Neuronal stem cell (in vitro differentiated cells): ENCODE measurements at places on chromosomes 3 and 15.
A peak's percentile ranks its signal among the peaks of the same experiment; 100 is the strongest.

DNA sequence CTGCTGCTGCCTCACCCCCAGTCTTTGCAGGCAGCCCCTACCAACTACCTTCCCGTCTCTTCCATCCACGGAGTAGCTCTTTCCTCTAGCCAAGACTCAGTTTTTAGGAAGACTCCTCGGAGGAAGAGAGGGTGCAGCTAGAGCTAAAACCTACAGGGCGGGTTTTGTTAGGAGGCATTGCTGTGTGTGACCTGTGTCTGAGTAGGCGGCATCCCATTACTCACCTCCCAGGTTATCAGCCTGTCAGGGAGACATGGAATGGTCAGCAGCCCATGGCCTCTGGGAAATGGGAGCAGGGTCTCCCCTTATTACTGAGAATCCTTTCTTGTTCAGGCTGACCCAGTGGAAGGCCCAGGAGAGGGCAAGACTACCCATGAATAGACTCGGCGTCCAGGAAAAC is 43.8 kb upstream of the FGD5 start:
- no peak for DNase-seq

GRCh38 chr3:13364602-13365271 is 55.4 kb downstream of the NUP210 start:
- DNase-seq: no peak

- DNase-seq: peak; percentile 41
These were observed 81.9 kb upstream of the ADAMTSL3 start for GRCh38 chr15:83571820-83572707.

DNA sequence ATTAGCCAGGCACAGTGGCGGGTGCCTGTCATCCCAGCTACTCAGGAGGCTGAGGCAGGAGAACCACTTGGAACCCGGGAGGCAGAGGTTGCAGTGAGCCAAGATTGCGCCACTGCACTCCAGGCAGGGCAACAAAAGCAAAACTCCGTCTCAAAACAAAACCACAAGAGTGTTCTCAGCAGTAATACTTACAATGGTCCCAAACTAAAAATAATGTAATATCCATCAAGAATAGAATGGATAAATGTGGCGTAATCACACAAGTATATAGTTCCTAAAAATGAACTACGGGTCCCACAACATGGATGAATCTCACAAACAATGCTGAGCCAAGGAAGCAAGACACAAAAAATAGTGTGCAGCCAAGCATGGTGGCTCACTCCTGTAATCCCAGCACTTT is 39.2 kb downstream of the STAG1 start:
- DNase-seq: no peak

DNA sequence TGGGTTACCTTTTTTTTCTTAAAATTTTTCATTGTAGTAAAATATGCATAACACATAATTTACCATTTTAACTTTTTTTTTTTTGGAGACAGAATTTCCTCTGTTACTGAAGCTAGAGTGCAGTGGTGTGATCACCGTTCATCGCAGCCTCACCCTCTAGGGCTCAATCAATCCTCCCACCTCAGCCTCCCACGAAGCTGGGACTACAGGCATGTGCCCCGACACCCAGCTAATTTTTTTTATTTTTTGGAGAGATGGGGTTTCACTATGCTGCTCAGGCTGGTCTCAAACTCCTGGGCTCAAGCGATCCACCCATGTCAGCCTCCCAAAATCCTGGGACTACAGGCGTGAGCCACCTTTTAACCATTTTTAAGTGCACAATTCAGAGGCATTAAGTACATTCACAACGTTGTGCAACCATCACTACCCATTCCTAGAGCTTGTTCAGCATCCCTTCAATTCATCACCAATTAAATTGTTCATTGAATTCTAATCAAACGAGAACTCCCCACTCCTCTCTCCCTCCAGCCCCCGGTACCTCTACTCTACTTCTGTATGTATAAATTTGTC is 44.6 kb downstream of the BHLHE40 start:
- no peak for DNase-seq

DNA sequence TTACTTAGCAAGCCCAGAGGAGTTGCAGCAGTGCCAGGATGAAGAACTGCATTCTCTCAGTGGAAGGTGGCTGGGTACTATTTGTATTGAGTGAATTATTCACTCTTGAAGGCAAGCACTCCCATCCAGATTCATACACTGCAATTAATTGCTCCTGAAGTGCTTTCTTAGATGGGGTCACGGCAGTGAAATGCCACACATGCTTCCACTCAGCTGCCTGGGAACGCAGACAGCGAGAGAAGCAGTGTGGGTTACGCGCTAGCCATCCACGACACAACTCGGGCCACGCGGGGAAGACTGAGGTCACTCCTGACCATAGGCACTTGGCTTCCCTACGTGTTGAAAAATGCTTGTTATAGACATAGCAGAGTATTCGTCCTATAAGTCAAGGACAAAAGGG is 30.8 kb upstream of the LMCD1 start:
- DNase-seq: no peak

GRCh38 chr3:18351069-18351628 is 74.0 kb downstream of the SATB1 start:
- DNase-seq: no peak

DNA sequence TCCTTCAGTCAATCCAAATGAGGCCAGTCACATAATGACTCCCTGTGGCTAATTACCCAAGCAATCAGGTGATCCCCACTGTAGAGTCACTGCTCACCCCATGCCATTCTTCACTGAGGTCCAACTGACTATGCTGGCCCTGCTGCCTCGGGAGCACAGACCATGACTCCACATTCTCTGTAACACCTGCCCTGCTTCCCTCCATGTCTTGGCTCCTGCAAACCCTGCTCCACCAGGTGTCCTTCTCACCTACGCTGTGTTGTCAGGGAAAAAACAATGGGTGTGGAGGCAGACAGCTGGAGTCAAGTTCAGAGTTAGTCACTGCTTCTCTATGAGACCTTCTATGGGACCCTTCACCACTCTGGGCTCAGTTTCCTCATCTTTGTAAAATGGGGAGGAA is 6.1 kb upstream of the SFMBT1 start:
- no peak for DNase-seq

DNA sequence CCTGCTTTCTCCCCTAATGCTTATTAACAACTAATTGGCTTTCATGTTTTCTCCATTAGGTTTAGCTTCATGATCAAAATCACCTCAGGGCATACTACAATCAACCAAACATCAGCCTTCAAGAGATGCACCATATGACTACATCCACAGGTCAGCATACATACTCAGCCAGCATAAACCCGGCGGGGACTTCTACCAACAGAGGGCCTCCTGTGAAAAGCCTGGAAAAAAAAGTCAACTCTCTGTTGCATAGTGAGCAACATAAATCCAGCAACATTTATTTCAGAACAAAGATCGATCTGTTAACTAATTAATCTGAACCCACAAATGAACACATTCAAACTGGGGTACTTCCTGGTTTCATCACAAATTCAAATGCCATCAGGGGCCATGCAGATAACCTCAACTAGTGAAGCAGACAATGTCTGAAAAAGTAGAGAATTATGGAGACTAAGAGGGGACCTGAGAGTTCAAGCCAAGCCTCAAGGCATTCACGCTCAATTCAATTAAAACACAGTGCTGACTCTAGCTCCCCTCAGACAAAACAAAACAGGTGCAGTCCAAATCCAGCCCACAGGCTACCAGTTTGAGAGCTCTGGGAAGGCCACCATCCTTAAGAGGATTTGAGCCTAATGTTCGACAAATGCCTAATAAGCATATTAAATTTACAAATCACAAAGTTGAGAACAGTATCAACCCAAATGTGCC is 124.5 kb downstream of the MAGI1 start:
- DNase-seq: no peak

DNA sequence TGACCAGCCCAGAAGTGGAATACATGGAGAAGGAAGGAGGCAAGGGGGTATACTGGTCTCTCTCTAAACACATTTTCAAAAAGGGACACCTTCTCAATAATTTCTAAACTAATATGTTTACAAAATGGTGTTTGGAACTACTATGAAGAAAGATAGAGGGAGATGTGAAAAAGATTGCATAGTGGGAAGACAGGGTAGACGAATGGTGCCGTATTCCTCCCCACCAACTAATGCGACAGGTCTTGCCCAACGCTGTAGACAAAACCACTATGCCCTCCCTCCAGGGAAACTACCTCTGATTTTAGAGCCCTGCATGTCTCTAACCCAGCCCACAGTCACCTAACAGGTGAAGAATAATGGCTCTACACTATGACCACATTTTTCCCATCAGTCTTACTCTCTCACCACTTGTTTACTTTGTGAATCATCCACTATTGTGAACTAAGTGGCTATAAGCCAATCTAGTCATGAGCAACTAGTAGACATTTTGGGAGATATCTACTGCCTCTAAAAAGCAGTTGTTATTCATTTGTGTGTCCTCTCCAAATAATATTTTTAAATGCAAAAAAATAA is 108.2 kb upstream of the UBE2E2 start:
- DNase-seq: no peak

- no peak for DNase-seq
These were observed 69.9 kb downstream of the CRTC3 start for GRCh38 chr15:90599644-90600043.

DNA sequence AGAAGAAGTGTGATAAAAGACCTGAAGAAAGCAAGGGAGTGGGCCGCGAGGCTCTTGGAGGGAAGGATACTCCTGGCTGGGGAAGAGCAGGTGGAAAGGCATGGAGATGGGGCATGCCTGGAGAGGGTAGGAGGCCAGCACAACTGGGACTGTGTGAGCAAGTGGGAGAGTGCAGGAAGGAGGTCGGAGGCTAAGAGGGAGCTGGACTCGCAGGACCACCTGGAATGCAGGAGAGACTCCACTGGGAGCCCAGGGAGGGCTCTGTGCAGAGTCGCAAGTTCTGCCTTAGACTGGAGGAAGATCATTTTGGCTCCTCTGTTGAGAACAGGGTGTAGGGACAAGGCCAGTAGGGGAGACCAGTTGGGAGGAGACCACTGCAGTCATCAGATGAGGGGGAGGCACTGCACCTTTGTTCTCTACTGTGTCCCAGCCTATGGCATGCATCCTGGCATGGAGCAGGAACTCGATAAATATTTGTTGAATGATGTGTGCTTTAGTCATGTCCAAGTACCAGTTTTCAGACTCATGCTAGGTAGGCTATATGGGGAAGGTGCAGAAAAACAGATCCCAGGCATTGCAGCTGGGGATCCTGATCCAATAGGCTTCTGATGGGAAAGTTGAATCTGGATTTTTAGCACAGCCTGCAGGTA is 13.7 kb downstream of the FAM107A start:
- no peak for DNase-seq

GRCh38 chr15:25936004-25936403 is 72.9 kb upstream of the ATP10A start:
- no peak for DNase-seq

GRCh38 chr3:71136276-71136675 is 447.3 kb downstream of the FOXP1 start:
- no peak for DNase-seq

DNA sequence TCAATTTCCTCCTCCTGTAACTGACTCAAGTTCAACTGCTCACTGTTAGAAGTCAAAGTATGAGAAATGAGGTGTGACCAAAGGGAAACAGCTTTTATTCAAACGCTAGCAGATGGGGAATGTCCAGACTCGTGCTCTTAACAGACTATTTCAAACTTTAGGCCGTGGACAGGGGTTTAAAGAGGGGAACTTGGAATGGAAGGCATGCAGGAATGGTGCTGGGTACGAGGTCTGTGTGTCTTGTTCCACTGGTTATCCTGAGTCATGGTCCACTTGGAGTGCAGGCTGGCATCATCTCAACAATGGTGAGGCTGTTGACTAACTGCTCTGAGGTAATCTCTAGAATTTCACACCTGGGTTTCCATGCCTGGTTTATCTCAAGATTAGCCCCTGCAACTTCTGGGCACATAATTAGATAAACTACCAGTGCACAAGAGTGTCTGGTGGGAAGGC is 22.9 kb upstream of the DNAAF4 start:
- no peak for DNase-seq
